ENCODE measurements at places on chromosomes 12 and 14. TPM values are rescaled to one million over a fixed set of nuclear protein-coding genes. Genes with fewer than 3 reads are reported as not detected.

GRCh38 chr14:28577711-28578131, 188.9 kb upstream of the FOXG1 start:
- ATAC-seq = no peak

The SYT10 gene
- 0.16 TPM for total RNA-seq

The IGF1 gene
- 31.0 TPM for total RNA-seq

DNA sequence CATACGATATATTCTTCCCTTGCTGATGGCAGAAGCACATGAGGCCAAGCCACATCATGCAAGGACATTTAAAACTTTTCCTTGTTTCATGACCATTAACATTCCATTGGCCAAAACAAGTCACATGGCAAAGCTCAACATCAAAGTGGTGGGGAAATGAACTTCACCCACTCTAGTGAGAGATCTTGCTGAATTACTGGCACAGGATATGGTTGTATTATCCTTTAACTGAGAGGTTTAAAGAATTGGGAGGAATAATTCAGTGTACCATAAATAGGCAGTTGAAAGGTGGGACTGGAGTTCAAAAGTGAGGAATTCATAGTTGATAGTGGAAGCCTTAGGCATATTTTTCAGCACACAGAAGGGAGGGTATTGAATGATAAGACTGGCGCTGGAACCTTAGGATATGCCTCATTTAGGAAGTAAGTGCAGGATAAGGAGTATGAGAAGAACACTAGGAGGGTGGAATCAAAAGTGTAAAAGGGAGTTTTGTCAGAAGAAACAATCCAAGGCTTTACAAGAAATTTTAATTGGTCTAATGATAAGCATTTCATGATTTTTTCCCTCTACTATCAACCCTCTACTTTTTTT, 398.8 kb downstream of the C12orf75 start:
- no peak for ATAC-seq

The DHRS2 gene
- not detected for total RNA-seq

DNA sequence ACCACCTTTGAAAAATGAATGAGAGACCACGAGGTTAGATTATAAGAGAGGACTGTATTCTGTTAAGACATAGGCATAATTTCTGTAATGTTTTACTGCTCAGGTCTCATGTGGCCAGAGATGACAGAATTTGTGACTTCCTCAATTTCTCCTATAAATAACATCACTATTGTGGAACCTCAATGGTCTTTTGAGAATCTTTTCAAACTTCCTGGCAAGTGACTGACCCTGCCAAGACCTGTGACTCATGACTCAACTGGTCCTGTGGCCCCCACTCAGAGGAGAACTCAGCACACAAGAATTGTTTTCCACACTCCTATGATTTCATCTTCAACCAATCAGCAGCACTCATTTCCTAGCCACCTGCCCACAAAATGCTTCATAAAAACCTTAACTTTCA, 508.2 kb upstream of the ATP2B1 start:
- no peak for ATAC-seq

DNA sequence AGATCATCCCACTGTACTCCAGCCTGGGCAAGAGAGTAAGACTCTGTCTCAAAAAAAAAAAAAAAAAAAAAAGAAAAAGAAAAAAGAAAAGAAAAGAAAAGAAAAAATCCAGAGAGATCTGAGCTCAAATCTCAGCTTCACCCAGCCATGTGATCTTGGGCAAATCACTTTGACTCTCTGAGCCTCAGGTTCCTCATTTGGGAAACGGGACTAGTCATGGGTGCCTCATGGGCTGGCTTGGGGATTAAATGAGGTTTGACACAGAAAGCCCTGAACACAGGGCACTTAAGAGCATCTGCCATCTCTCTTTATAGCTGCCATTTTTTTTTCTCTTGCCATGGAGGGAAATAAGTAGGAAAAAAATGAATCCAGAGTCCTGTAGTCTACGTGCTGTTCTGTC, 86.2 kb upstream of the MYL2 start:
- ATAC-seq = no peak

- ATAC-seq = no peak
These were observed 17.3 kb upstream of the FIGNL2 start for GRCh38 chr12:51865757-51866270.

The CD9 gene
- 558 TPM for total RNA-seq

DNA sequence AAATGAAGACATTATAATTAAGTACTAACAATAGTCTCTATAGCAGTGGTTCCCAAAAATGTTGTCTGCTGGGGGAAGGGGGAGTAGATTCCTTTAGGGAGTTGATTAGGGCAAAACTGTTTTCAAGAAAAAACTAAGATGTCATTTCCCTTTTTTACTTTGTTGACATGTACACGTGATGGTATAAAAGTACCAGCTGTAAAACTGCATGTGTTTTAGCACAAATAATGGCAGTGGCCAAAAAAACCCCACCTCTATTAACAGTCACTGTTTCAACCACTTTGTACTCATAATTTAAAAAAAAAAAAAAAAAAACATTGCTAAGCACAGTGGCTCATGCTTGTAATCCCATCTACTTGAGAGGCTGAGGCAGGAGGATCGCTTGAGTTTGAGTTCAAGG, 61.7 kb downstream of the PPP1R12A start:
- ATAC-seq = no peak

The PLEKHG7 gene
- not detected for total RNA-seq

DNA sequence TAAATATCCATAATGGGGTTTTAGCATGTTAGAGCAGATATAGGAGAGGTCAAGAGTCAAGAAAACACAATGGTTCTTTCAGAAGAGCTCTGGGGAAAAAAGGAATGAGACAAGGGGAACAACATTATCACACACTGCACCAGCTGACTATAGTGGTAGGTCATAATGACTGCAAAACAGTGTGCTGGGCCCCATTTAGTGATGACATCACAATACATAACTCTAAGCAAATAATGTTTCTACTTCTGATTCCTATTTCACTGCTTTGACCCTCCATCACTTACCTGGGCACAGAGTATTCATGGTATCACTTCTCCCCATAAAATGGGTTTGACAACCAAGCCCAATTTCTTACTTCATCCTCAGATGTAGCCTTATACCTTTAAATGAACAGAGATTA, 62.1 kb downstream of the GARIN6 start:
- no peak for ATAC-seq

DNA sequence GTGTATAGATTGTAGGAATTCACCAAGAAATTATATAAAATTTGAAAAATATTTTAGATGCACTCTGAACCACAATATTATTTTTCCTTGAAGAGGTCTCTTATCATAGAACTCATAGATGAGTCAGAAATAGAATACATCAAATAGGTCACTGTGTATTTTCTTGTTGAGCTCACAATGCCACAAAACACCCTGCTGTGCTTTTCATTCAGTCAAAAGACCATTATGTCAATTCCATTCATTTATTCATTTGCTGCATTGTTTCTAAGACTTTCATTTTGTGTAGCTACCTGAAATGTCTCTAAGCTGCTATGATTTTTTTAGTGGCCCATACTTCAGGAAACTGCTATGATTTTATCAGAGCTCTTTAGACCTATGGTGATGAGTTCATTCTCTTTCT, 231.9 kb upstream of the AVPR1A start:
- ATAC-seq = no peak

The RASSF9 gene
- total RNA-seq = 1.6 TPM

The ZNF641 gene
- total RNA-seq = 27.1 TPM

The ZDHHC22 gene
- total RNA-seq = not detected

- no peak for ATAC-seq
These were observed 4.1 kb downstream of the PLXNC1 start for GRCh38 chr12:94152292-94153078.

DNA sequence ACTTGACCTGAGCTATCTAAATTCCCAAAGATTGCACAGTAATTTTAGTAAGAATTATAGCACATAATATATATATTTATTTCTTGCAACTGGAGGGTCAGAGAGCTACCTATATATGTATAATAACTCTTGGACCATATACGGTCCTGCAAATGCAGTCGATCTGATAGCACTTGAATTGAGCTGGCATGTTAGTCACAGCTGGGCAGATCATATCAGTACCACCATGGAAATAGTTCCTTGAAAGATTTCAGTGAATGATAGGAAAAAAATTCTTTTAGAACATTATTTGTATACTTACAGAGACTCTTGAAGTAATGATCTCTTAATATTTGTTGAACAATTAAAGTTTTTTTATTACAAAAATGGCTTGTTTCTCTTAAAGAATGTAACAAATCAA, 94.5 kb upstream of the MON2 start:
- ATAC-seq = no peak

The ADAMTS20 gene
- not detected for total RNA-seq

DNA sequence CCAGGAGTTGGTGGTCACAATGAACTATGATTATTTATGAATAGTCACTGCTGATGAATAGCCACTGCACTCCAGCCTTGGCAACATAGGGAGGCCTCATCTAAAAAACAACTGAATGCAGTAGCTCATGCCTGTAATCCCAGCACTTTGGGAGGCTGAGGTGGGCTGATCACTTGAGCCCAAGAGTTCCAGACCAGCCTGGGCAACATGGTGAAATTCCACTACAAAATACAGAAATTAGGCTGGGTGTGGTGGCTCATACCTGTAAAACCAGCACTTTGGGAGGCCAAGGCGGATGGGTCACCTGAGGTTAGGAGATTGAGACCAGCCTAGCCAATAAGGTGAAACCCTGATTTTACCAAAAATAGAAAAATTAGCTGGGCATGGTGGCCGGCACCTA, 13.5 kb upstream of the FAM177A1 start:
- ATAC-seq = no peak

Measured in gastroesophageal sphincter (tissue), 4 donors.